ENCODE measurements at places on chromosomes 3 and 15.

- DNase-seq: no peak
Measured at GRCh38 chr3:126914226-126914625, 68.7 kb upstream of the PLXNA1 start.

DNA sequence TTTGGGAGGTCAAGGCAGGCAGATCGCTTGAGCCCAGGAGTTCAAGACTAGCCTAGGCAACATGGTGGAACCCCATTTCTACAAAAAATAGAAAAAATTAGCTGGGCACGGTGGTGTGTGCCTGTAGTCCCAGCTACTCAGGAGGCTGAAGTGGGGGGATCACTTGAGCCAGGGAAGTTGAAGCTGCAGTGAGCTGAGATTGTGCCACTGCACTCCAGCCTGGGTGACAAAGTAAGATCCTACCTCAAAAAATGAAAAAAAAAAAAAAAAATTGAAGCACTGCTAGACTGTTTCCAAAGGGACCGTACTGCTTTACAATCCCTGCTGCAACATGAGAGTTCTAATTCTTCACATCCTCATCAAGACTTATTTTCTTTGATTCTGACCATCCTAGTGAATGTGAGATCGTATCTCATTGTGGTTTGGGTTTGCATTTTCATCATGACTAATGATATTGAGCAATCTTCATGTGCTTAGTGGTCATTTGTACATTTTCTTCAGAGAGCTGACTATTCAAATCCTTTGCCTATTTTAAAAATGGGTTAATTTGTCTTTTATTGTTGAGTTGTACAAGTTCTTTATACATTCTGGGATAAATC, 10.8 kb downstream of the CMTM8 start:
- no peak for DNase-seq

- no peak for DNase-seq
Measured at GRCh38 chr3:13239467-13239760, 166.2 kb upstream of the IQSEC1 start.

GRCh38 chr3:58880182-58880581, 169.6 kb downstream of the CFAP20DC start:
- DNase-seq: no peak

- no peak for DNase-seq
Measured at GRCh38 chr3:64627471-64628321, 60.1 kb downstream of the ADAMTS9 start.

GRCh38 chr3:28134792-28135375, 106.5 kb upstream of the CMC1 start:
- no peak for DNase-seq

DNA sequence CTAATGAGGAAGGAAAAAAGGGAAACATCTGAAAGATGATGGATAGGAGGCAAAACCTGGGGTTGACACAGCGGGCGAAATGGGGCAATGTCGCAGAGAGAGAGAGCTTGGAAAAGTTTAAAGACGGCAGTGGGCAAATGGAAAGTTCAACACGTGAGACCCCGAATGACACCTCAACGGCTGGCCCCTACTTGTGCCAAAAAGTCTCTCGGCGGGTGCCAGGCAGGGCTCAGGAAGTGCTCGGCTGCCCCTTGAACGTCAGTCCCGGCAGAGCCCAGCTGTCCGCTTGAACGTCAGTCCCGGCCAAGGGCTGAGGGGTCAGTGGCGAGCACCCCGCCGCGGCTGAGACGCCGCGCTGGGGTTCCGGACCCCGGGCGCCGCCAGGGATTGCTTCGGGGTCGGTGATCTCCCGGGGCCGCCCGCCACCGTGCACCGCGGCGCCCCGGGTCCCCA, 658 bp downstream of the EOGT start:
- peak; percentile 59 for DNase-seq

GRCh38 chr3:49657208-49657915, 16.8 kb upstream of the APEH start:
- no peak for DNase-seq

DNA sequence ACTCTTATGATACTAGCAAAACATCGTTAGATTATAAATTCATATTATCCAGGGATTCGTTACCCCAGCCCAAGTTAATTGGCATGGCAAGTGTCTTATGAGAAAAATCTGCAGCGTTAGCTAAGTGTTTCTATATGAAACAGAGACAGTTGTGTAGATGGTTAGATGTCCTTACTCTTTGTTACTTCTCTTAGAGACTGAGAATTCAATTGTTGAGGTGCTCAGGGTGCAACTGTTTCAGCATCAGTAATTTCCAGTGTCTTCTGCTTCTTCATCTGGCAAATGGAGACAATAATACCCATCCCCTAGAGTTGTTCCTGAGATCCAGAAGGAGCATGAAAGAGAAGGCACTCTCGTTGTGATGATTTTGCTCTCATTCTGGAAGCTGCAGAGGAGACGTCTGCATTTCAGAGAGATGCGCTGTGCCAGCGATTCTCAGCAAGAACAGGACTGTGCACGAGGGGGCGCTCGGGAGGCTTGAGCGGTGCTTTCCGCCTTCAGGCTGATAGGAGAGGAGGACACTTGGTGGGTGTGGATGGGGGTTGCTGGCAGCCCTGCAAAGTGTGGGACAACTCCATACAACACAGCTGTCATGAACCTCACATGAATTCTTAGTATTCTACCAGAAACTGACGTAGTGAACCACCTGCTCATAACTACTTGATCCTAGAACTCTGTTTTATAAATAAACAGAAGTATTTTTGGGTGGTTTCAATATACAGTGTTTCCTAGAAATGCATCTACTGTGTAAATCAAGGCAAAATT, 39.7 kb upstream of the SPSB4 start:
- peak; percentile 24 for DNase-seq

- no peak for DNase-seq
Measured at GRCh38 chr3:188239577-188239976, 85.6 kb downstream of the LPP start.

DNA sequence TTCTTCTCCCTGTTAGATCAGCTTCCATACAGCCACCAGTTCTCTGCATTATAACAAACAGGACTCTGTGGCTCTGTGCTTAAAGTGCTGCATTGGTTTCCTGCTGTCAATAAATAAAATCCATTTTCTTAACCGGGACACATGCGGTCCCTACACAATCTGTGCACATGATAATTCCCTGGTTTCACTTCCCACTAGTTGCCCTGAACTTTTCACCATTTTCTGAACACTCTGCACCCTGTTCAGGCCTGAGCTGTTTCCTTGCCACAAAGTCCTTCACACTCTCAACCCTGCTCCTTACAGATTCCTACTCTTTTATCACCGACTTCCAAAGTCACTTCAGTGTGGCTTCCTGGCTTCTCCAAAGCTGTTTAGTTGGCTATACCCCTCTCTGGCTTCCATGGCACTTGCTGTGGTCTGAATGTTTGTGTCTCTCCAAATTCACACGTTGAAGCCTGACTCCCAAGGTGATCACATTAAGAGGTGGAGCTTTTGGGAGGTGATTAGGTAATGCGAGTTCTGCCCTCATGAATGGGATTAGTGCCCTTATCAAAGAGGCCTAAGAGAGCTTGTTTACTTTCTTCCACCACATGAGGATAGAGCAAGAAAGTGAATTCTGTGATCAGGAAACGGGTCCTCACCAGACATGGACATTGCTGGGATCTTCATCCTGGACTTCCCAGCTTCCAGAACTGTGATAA, 233.4 kb downstream of the CHST2 start:
- DNase-seq: no peak

- DNase-seq: no peak
Measured at GRCh38 chr3:21665444-21666100, 85.4 kb downstream of the ZNF385D start.

DNA sequence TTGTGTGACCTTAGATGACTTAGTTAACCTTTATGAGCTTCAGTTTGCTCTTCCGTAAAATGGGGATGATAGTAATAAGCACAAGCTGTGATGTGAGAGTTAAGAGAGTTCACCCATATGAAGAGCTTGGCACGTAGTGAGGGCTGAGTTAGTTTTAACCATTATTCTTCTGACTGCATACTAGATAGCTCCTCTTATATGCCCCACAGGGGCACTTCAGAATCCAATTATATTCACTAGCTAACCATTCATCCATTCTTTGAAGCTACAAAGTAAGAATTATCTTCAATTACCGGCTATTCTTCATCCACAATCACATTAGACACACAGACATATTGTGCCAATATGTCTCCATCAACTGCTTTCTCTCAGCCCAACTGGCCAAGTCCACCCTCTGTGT, 159.0 kb upstream of the STT3B start:
- no peak for DNase-seq

DNA sequence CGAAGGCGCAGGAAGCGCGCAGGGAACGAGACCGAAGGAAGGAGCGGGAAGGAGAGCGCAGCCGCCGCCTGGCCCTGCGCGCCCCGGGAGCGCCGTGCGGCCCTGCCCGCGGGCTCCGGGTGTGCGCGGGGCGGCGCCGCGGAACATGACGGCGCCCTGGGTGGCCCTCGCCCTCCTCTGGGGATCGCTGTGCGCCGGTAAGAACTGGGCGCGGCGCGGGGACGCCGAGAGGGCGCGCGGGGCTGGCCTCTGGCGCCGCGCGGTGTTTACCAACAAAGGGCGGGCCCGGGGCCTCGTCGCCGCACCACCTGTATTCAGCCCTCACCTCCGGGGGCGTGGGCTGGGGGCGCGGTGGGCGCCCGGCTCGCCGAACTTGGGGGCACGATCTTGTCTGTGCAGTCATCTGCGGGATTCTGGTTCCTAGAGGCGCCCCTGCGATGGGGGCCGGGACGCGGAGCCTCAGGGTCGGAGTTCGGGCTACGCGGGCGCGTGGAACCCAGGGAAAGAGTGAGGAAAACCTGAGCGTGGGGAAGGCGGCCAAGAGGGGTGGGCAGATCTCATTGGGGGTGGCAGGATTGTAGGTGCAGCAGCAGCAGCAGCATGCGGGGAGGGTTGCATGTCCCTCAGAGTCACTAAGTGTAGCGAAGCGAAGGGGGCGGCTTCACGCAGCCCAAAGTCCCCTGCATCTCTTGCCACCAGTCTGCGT, 641 bp downstream of the ACVR2B start:
- no peak for DNase-seq

DNA sequence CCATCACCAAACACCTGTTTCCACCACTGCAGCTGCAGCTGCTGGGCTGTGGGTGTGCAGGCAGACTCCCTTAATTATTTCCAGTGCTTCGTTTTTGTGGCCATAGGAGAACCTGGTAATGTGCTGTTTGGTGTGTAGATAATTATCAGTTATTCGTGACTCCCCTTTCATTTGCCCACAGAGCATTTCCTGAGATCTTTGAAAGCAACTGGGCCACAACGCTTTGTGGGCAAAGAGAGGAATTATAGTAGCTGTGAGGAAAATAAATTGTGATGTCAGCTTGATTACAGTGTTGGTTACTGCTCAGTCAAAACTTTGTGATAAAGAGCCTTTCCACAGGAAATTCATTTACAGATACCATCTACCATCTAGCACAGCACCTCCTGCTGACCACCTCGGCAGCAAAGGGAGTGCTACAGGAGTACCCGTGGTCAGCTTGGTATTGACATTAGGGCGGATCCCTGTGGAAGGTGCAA, 193.3 kb upstream of the SLCO3A1 start:
- no peak for DNase-seq

DNA sequence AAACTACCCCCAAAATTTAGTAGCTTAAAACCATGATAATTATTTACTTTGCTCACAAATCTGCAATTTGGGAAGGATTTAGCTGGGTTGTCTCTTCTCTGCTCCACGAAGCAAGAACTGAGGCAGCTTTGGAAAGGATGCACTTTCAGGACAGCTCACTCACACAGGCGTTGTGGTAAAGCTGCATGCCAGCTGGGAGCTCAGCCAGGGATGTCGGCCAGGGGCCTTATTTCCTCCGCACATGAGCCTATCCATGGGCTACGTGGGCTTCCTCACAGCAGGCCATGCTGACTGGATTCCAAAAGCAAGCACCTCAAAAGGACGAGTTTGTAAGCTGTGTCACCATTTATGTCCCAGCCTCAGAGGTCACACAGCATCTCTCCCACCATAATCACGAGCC, 301.3 kb upstream of the IGF1R start:
- no peak for DNase-seq

- DNase-seq: no peak
Measured at GRCh38 chr3:179672918-179673317, 20.1 kb downstream of the USP13 start.

DNA sequence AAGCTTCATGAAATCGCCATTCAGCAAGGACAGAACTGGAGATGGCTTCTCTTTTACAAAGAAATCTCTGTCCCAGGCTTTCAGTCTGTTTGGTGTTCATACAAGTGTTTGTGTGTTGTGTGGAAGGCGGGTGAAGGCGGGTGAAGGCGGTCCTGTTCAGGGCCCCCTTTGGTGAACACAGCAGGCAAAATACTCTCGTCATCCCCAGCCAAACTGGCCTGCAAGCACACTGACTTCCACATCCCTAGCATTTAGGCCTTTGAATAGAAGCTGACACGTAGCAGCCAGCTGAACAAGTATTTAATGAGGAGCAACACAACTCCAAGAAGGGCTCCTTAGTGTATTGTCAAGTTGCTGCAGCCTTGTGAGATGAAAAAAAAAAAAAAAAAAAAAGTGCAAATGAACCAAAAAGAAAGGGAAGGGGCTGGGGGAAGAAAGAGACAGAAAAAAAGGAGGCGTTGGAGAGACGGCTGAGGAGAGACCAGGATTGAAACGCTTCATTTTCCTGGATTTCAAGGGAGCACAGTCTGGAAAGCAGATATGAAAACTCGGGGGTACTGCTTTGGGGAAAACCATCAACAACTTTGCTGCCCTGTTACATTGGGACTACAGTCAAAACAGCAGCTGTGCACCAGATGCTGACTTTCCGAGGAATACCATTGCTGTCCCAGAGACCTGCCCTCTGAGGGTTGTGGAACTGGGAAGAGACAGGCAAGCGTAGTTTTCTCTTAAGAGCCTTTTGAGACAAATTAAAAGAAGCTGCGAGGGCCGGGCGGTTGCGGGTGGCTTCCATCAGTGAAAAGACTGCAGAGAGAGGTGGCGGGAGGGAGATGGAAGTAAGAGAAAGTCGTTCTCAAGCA, 74.6 kb downstream of the TGFBR2 start:
- DNase-seq: no peak

GRCh38 chr15:28981921-28982320, 96.1 kb downstream of the APBA2 start:
- DNase-seq: no peak

DNA sequence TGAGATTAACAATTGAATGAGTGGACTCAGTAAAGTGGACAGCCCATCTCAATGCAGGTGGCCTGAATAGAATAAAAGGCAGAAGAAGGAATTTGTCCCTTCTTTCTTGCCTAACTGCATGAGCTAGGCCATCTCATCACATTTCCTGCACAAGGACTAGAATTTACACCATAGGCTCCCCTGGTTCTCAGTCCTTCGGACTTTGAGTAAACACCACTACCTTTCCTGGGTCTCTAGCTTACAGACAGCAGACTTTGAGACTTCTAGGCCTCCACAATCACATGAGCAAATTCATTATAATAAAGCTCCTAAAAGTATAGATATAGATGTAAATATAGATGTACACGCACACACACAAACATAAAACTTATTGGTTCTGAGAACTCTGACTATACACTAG, 28.3 kb downstream of the MTHFS start:
- no peak for DNase-seq

- DNase-seq: peak; percentile 26
Measured at GRCh38 chr3:169661361-169662131, 2.0 kb downstream of the MECOM start.

All from SJSA1 (cell line).